Activated CD8-positive, alpha-beta memory T cell treated with anti-CD3 and anti-CD28 coated beads, Interleukin-2, amount 10 ng/mL, durations not matched to agents 7 days and 5 days (primary cell): ENCODE measurements at places on chromosomes 7 and 10. TPM values are rescaled to one million over a fixed set of nuclear protein-coding genes. Genes with fewer than 3 reads are reported as not detected.

DNA sequence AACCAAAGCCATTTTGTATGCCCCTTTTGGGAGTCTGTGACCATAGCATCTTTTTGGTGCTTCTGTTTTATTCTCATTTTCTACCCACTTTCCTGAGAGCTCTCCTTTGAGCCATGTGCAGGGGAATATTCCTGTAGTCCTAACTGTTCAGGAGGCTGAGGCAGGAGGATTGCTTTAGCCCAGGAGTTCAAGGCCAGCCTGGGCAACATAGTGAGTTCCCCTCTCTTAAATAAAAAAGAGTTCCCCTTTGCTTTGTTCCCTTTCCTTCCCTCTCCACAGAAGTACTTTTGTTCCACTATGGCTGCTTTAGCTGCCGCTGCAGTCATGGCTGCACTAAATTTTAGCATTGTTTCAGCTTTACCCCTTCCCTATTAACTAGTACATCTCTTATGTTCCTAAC is 85.9 kb downstream of the BTAF1 start:
- DNase-seq: no peak
- H3K4me1 ChIP-seq: peaks cover 23% of the 10 kb centered on the region
- H3K36me3 ChIP-seq: peaks cover 52% of the 10 kb centered on the region
- no peak overlapping the region for H3K4me3 ChIP-seq
- no peaks in the 10 kb centered on the region for H3K27me3 ChIP-seq
- H3K27ac ChIP-seq: no peak overlapping the region

GRCh38 chr10:817371-817770 is 114.1 kb downstream of the LARP4B start:
- DNase-seq: no peak
- no peaks in the 10 kb centered on the region for H3K27me3 ChIP-seq
- no peak overlapping the region for H3K4me3 ChIP-seq
- peaks cover 50% of the 10 kb centered on the region for H3K36me3 ChIP-seq
- H3K27ac ChIP-seq: no peak overlapping the region

DNA sequence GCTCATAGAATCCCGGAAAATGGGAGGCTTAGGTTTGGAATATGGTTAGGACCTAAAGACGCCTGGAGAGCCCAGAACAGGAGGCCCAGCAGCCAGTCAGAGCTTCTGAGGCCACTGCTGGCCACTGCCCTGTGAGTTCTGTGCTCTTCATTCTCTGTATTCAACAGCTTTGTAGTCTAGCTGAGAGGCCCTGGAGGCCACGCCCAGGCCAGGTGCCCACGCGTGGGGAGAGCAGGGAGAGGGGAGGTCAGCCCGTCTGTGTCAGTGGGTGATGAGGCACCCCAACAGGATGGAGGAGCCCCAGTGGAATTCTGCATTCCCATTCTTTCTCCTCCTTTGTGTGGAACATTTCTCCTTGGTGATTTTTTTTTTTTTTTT is 29.1 kb downstream of the IL15RA start:
- H3K4me1 ChIP-seq: peaks cover 5% of the 10 kb centered on the region
- no peak overlapping the region for H3K4me3 ChIP-seq
- no peak overlapping the region for H3K27ac ChIP-seq
- H3K36me3 ChIP-seq: peaks cover 10% of the 10 kb centered on the region
- DNase-seq: no peak

DNA sequence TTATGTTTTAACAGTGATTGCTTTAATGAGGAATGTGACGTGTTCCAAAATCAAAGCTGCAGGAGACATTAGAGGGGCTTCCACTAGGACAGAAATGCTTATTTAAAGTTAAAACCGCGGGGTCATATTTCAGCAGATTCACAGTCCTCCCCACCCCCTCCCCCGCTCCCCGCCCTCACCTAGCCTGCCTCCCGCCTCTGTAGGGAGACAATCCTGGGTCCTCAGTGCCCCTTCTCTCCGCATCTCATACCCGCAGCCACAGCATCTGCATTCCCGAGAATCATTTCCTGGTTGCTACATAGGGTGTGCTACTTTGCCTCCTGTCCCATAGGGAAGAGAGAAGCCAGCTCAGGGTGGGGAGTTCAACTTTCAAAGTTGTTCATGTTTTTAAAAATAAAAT is 3.1 kb upstream of the DRGX start:
- H3K4me3 ChIP-seq: no peak overlapping the region
- peaks cover 16% of the 10 kb centered on the region for H3K4me1 ChIP-seq
- peaks cover 78% of the 10 kb centered on the region for H3K27me3 ChIP-seq
- H3K27ac ChIP-seq: no peak overlapping the region
- H3K36me3 ChIP-seq: no peaks in the 10 kb centered on the region
- no peak for DNase-seq

Gene TMEM120A
- 27.0 TPM for total RNA-seq
